Activated CD4-positive, alpha-beta T cell treated with anti-CD3 and anti-CD28 coated beads for 24 hours (primary cell): ENCODE measurements at places on chromosomes 16 and 17.
A peak's percentile ranks its signal among the peaks of the same experiment; 100 is the strongest.

DNA sequence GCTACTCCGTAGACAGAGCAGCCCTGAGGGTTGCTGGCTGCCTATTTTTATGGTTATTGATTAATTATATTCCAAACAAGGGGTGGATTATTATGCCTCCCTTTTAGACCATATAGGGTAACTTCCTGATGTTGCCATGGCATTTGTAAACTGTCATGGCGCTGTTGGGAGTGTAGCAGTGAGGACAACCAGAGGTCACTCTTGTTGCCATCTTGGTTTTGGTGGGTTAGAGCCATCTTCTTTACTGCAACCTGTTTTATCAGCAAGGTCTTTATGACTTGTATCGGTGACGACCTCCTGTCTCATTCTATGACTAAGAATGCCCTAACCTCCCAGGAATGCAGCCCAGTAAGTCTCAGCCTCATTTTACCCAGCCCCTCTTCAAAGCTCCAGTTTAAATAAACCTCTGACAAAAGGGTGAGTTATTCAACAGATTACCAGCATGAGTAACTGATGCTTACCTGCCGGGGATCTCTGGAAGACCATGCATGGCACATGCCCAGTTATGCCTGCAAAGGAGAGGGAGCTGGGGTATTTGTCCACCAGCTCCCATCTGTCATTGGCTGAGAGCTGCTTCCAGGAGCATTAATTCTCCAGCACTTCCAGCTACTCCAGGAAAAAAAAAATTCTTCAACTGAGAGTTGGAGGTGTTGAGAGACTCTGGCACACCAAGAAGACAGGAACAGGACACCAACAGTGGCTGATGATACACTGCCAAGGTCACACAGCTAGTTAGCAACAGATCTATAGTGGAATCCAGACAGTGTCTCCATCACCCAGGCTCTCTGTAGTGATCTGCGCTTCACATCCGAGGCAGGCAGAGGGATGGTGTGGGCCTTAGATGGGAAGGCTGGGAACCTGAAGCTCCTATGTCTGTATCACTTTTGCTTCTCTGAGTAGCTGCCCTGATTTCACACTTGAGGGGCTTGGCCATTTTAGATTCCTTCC is 36.6 kb upstream of the IL21R start:
- no peak for DNase-seq

GRCh38 chr16:11805556-11805955 is 8.5 kb upstream of the ZC3H7A start:
- DNase-seq = no peak

- no peak for DNase-seq
Measured at GRCh38 chr17:40105861-40106759, 5.7 kb upstream of the NR1D1 start.

DNA sequence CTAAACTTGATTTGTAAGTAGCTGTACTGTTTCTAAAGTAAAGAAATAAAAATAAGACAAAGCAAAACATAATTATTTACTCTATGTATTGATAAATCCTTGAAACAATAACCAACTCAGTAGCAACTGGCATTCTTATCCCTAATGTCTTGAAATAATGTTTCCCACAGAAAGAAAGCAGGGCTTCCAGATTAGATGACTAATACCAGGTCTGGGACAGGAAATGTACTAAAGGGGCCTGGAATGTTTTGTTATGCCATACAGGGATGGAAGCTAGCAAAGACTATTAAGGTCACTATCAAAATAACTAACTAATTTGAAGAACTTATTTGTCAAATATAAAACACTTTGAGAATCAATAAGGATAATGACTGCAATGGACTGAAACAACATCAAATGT is 82.1 kb downstream of the CFDP1 start:
- DNase-seq = no peak

GRCh38 chr16:68636064-68636560 is 9.0 kb upstream of the CDH3 start:
- no peak for DNase-seq

- DNase-seq = no peak
Measured at GRCh38 chr16:84526794-84527531, 22.5 kb upstream of the MEAK7 start.

GRCh38 chr16:28974007-28974436 is 556 bp upstream of the SPNS1 start:
- peak; percentile 15 for DNase-seq

DNA sequence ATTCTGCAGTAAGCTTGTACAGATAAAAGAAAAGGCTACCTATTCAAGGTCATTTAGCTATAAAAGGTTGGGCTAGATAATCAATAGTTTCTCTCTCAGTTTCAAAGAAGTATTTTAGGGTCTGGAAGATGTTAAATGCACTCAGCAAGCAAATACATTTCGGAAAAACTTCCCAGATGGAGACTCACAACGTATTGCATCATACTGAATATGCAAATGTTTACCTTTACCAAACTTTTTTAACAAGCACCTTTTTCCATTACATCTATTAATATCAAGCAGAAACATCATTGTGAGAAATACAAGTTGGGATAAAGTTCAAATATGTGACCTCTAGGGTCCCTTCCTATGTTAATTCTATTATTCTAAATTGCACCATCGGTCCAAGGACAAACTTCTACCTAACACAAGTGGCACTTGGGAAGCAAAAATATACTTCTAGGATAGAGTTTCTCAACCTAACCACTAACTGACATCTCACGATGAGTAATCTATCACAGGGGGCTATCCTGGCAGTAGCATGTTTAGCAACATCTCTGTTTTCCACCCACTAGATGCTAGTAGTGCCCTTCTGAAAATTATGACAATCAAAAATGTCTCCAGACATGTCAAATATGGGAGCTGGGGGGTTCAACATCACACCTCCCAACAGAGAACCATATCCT is 14.5 kb downstream of the KANSL1 start:
- DNase-seq = no peak

GRCh38 chr17:51540151-51540550 is 279.8 kb downstream of the UTP18 start:
- DNase-seq = no peak
